ENCODE measurements at places on chromosomes 6 and 20.

GRCh38 chr6:119158057-119158848 lies 79.8 kb upstream of the FAM184A start:
- DNase-seq, result no peak

- no peak for DNase-seq
Observed at GRCh38 chr20:11799281-11799684, 118.4 kb upstream of the BTBD3 start.

- no peak for DNase-seq
Observed at GRCh38 chr6:136550045-136550329, 235 bp downstream of the MAP7 start.

DNA sequence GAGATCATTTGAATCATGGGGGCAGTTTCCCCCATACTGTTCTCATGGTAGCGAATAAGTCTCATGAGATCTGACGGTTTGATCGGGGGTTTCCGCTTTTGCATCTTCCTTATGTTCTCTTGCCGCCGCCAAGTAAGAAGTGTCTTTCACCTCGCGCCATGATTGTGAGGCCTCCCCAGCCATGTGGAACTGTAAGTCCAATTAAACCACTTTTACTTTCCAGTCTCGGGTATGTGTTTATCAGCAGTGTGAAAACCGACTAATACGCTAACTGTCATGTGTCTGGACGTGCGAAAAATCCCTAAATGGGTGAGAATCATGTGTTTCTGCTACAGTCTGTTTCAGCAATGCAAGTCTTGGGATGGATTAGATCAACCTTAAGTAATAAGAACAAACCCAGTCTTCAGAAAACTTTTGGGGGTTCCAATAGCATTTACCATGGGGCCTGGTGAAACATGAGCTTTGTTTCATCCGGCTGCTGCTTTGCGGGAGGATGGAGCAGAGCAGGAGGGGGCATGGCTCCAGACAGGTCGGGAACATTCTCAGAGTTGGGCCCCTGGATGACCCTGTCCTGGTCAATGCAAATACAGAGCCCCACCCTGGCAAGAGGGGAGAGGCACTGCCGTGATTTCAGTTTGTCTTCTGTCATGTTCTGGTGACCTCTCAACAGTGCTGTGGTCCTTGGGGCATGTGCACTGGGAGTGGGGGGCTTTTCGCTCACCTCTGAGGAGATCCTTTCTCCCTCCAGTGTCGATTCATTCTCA lies 41.5 kb downstream of the CTCFL start:
- DNase-seq, result no peak

- no peak for DNase-seq
Observed at GRCh38 chr20:37915800-37916570, 13.1 kb downstream of the VSTM2L start.

DNA sequence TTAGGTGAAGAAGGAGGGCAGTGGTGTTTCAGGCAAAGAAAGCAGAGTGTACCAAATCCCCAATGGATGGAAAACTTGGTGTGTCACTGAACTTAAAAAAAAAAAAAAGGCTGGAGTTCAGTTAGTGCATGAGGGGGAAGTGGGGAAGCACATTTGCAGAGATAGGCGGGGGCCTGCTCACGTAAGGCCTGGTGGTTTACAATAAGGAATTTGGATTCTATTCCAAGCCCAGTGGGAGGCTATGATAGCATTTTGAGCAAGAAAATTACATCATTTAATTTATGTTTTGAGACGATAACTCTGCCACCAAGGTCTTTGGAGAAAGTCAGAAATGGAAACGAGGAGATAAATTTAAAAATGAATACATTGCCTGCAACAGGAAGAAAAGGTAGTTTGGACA lies 225.5 kb downstream of the EYA4 start:
- DNase-seq, result no peak

- no peak for DNase-seq
Observed at GRCh38 chr6:84582997-84583396, 181.4 kb downstream of the TBX18 start.

DNA sequence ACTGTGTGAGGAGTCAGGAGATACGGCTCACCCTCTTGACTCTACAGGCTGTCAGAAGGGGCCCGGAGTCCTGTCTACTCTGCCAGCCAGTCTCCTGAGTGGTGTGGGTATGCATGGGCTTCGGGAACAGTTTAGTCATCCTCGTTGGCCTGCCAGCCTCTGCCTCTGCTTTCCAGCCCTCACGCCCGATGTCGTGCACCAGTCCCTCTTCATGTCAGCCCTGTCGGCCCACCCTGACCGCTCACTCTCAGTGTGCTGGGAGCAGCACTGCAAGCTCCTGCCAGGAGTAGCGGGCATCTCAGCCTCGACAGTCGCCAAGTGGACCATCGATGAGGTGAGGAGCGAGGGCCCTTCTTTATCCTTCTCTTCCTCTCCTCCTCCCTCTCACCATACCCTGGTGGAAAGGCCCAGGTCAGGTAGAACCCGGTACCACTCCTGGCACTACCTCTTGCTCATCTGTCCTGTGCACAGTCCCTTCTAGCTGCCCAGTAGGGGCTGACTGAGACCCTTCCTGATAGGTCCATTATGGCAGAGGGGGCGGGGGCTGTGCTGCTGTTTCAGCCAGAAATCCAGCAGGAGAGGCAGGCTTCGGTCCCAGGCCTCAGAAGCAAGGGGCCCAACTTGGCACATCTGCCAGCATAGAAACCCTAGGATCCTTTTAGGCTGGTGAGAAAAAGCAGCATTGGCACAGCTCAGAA lies 18.7 kb upstream of the SGK2 start:
- DNase-seq, result no peak

GRCh38 chr20:35174458-35175216 lies 2.8 kb downstream of the PROCR start:
- DNase-seq, result no peak

GRCh38 chr6:115058414-115059211 lies 715.8 kb upstream of the HS3ST5 start:
- DNase-seq, result no peak

Measured in stimulated activated CD4-positive, alpha-beta T cell treated with anti-CD3 and anti-CD28 coated beads, Interleukin-4, amount 100 ng/mL, for 4 hours (primary cell).